ENCODE measurements at places on chromosomes 2 and 18.

DNA sequence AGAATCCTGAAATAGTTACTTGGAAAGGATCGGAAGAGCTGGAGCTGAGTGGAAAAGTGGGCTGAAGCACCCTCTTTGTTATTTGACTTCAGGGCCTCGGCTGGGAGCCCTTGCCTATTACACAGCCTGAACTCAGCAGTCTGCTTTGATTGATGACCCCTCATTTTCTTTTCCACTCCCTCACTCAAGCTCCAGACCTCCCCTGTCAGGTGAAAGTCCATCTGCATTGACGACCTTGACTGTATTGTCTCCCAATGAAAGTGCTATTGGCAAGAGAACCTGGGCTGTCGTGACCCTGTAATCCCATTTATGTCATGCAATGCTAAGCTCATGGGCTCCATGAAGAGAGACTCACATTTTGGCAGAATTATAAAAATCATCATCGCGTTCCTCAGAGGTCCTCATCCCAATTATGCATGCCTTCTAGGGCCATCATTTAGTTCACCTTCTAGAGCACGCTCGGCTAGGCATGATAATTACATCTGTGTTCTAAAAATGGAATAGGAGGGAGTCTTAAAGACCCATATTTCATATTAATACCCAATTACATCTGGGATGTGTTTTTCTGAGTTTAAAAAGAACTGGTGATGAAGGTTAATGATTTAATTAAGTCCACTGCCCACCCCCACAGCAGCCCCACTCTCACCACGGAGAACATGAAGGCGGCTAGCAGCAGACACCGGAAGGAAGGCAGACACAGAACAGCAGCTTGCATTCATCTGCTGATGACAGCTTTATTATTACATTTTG is 472.5 kb downstream of the PID1 start:
- DNase-seq: no peak

GRCh38 chr2:239858179-239858578 is 167.0 kb downstream of the NDUFA10 start:
- no peak for DNase-seq

GRCh38 chr2:59754011-59754735 is 799.3 kb downstream of the BCL11A start:
- no peak for DNase-seq

GRCh38 chr2:151857650-151858049 is 29.4 kb upstream of the ARL5A start:
- no peak for DNase-seq

DNA sequence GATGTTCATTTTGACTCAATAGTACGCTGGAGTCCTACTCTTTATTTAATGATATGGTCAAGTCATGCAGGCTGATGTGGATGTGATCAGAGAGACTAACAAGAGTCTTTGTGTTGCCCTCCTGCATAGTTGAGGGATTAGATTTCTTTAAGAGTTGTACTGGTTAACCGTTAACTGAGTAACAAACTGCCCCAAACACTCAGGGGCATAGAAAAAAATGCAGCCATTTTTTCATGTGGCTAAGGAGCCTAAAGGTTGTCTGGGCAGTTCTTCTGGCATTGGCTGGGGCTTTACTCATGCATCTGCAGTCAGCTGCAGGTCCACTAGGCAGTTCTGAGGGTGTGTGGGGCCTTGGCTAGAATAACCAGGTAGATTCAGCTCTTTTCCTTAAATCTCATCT is 32.5 kb downstream of the DOCK10 start:
- DNase-seq: peak; percentile 79
